ENCODE measurements at places on chromosomes 4 and X.

DNA sequence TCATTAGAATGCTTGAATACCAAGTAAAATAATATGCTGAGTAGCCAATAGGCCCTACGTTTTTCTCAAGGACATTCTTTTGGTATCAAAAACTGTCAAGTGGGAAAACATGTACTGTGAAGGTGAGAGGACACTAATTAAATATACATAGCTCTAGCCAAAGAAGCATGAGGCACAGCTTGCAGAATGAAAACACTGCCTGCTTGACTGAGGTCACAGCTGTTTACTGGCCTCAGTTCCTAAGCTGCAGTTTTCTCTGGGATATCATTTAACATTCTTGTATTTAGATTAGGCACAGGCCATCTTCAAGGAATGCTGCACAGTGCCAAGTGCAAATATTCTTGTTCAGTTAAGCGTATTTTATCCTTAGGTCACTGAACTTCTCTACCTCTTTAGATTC, 78.6 kb downstream of the NAP1L3 start:
- DNase-seq: no peak

- DNase-seq: no peak
These were observed 8.6 kb upstream of the PDHA1 start for GRCh38 chrX:19334945-19335626.

GRCh38 chr4:73859614-73860088, 6.6 kb downstream of the PF4V1 start:
- no peak for DNase-seq

DNA sequence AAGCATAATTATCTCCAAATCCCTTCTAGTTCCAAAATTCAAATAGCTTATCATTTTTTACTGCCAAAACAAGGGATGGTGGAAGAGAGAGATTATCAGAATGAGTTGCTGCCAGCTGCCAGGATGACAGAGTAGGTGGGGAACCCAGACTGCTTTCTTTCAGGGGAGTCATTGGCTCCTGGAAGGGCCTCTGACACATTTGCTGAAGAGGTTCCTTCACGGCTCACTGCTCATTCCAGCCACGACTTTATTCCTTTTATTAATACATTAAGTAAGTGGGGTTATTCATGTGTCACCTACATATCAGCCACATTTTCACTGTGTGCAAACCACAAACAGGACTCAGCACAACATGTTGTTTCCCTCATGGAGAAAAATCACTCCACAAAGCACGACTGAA, 12.7 kb upstream of the SMIM43 start:
- DNase-seq: no peak

GRCh38 chr4:85508654-85509053, 33.7 kb downstream of the ARHGAP24 start:
- DNase-seq: no peak

GRCh38 chr4:99998062-99998867, 48.2 kb upstream of the H2AZ1 start:
- no peak for DNase-seq

DNA sequence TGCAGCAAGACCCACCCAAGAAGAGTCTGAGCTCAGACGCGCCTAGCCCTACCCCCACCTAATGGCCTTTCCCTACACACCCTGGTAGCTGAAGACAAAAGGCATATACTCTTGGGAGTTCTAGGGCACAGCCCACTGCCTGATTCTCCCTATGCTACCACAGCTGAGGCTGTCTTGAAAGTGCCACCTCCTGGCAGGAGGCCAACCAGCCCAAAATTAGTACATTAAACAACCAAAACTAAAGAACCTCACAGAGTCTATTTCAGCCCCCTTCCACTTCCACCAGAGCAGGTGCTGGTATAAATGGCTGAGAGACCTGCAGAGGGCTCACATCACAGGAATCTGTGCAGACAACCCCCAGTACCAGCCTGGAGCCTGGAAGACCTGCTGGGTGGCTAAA, 119.1 kb downstream of the HMGN5 start:
- no peak for DNase-seq

- DNase-seq: no peak
These were observed 5.1 kb downstream of the RAB33B start for GRCh38 chr4:139458999-139459398.

GRCh38 chr4:55409468-55410171, 13.9 kb downstream of the TMEM165 start:
- DNase-seq: no peak

- no peak for DNase-seq
These were observed 401.8 kb upstream of the RPS6KA3 start for GRCh38 chrX:20668550-20668949.

DNA sequence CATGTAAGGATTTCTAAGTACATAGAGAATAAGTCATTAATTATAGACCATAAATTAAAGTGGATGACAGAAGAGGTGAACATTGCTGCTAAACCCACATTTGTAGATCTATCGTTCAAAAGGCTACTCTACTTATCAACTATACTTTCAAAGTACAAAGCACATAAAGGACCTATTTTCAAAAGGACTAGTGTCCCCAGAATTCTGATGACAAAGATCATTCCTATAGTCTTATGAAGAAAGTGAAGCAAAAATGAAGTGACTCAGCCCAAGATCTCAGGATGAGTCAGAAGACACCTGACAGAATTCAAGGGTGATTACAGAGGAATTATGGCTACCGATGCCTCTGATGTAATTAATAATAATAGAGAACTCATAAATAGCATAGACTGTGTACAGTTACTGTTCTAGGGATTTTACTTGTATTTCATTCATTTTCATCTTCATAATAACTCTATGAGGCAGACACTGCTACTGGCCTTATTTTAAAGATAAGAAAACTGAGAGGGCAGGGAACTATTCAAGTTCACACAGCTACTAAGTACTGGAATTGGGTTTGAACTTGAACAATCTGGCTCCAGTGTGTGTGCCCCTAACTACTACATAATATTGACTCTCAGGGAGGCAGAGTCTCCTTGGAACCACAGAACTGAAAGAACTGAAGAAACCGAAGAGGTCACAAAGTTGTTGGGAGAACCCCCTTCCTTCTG, 17.1 kb downstream of the USP46 start:
- no peak for DNase-seq

- no peak for DNase-seq
These were observed 44.5 kb downstream of the TRIM2 start for GRCh38 chr4:153248641-153249198.

- DNase-seq: no peak
These were observed 313.1 kb downstream of the CBLL2 start for GRCh38 chrX:22585831-22586230.

DNA sequence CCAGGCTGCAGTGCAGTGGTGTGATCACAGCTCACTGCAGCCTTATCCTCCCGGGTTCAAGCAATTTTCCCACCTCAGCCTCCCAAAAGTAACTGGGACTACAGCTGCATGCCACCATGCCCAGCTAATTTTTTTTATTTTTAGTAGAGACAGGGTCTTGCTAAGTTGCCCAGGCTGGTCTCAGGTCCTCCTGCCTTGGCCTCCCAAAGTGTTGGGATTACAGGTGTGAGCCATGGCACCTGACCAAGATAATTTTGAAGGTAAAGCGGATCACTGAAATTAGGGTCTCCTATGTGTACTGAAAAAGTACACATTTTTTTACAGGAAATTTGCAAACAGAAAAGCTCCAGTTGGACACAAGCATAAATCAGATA, 4.8 kb downstream of the SAT1 start:
- no peak for DNase-seq

DNA sequence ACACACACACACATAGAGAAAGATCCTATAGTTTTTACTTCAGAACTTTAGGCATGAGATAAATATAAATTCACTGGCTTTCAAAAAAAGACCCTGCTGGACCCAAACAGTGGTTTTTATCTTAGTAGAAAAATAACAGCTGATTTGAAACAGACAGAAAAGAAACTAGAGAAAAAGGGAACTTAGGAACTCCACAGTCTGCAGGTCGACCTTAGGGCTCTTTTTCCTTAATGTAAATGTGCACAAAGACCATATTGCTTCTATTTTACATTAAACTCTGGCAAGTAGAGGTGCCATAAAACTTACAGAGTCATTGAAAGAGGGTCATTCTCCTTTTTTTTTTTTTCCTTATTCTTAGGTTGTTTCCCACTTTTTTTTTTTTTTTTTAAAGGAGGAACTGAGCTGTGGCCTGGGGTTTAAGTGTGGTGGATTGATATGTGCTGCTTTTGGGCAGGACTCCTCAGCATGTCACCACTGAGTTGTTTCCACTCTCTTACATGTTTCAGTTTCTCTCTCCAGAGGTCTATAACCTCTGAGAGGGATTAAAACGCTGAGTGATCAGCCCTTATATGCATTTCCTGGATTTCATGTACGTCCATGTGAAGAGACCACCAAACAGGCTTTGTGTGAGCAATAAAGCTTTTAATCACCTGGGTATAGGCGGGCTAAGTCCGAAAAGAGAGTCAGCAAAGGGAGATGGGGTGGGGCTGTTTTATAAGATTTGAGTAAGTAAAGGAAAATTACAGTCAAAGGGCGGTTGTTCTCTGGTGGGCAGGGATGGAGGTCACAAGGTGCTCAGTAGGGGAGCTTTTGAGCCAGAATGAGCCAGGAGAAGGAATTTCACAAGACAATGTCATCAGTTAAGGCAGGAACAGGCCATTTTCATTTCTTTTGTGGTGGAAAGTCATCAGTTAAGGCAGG, 70.8 kb upstream of the PACRGL start:
- no peak for DNase-seq

DNA sequence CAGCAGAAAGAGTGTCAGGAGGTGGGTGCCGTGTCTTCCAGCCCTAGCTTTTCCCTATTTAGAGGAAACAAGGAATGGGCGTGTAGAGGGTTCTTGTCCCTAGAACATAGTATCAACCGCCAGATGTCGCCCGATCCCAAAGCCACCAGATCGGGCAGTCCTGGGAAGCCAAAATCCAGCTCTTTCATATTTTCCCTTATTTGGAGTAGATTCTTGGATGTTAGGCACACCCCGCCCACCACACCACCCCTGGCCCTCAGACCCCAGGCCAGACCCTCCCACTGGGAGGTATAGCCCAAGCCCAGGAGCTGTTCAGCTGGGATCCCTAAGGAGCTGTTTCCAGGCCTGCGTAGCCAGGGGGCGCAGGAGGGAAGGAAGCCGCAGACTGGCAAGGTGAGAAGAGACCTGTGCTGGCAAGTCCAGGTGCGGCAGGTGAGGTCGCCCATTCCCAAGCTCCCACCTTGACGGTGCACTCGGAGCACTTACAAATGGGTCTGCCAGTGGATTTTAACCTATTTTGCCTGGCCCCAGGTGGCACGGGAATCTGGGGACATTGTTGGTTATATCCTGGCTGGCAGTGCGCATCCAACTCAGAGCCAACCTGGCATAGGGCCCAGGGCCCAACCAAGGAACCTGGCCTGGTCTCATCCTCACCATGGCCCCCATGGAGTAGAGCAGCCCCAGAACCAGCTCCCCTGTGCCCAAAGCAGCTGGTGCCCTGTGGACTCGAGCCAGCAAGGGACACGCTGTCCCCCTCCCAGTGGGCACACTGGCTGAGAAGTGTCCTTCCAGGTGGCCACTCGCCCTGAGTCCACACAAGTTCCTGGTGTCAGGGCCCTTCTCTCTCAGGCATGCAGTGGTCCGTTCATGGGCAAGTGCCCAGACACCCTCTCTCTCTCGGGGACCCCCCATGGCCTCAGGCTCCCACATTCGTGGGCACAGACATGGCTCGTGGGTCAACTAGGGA, 811 bp downstream of the FLNA start:
- DNase-seq: no peak

DNA sequence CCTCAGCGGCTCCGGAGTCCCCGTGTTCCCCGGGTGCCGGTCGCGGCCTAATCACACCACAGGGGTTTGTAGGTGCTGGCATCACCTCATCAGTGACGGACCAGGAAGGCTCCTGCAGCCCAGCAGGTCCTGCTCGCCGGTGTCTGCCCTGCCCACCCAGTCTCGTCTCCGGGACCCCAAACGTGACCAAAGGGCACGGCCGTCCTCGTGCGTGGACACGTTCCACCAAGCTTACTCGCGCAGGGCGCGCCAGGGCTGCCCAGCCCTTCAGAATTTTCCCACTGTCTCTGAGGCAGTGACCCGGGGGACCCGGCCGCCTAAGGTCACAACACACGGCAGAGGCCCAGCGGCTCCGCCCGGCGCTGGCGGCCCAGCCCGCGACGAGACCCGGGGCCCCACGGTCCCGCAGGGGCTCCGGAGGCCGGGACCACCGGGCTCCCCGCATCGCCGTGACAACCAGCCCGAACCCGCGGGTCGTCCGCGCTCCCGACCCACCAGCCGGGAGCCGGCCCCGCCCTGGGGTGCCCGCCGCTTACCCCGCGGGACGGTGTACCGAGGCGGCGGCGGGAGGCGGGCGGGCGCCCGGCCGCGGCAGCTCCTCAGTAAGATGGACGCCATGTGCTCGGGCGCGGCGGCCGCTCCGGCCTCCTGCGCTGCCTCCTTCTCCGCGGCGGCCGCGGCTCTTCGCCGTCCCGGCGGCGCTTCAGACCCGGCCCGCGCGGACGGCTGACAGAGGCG, 454 bp downstream of the LETM1 start:
- DNase-seq: no peak

- no peak for DNase-seq
These were observed 75.1 kb downstream of the CHST7 start for GRCh38 chrX:46648660-46649059.

- DNase-seq: no peak
These were observed 277.1 kb upstream of the ADGRL3 start for GRCh38 chr4:60923075-60923474.

DNA sequence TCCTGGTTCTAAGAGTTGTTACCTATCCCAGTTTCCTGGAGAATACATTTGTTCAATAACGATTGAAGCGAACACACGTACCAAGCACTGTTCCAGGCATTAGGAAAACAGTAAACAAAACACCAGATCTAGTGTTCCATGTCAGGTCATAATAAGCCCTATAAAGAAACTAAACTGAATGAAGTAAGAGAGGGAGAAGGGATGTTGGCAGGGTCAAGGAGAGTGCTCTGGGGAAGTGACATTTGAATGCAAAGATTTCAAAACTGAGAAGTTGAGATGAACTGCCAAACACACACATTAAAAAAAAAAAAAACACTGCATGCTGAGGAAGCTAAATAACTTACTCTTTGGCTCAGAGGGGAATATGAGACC, 14.4 kb upstream of the ENAM start:
- DNase-seq: no peak

DNA sequence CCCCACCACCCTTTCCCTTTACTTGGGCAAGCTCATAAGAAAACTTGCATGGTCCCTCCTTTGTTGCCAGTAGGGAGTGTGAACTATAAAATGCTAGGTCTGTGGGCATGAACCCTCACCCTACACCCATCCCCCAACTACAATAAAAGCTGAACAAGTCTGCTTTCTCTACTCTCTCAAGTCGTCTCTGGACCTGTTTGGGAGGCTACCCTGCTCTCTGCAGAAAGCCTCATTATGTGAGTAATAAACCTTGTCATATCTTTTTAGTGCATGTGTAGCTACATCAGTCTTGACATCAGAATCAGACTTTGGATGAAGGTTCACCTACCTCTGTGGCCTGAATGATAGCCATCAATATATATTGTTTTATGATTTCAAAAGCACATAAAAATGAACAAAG, 155.4 kb upstream of the FAM241A start:
- DNase-seq: no peak

DNA sequence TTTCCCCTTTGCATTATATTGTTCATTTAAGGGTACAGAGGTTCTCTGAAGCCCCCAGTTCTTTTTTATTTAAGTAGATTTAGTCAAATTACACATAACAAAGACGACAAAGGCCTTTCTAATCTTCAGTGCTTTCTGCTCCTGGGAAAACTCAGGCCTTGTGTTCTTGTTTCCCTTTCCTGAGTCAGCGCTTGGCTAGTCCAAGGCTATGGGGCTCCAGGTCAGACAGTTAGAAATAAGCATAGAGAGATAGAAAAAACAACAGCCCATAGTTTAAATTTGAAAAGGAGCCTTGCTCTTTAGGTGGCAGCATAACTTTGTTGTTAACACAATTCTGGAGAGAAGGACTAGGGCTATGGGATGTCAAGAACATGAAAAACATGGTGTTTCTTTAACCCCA, 97.3 kb downstream of the PPP1R2C start:
- no peak for DNase-seq

All from stimulated activated CD8-positive, alpha-beta memory T cell treated with anti-CD3 and anti-CD28 coated beads, Interleukin-12 subunit alpha, Interleukin-12 subunit beta, amount 100 ng/mL, for 4 hours (primary cell).